ENCODE measurements at places on chromosomes 2 and 18. TPM values are rescaled to one million over a fixed set of nuclear protein-coding genes. Genes with fewer than 3 reads are reported as not detected.

The CD28 gene
- 174 TPM for total RNA-seq

The SAG gene
- 0.25 TPM for total RNA-seq

DNA sequence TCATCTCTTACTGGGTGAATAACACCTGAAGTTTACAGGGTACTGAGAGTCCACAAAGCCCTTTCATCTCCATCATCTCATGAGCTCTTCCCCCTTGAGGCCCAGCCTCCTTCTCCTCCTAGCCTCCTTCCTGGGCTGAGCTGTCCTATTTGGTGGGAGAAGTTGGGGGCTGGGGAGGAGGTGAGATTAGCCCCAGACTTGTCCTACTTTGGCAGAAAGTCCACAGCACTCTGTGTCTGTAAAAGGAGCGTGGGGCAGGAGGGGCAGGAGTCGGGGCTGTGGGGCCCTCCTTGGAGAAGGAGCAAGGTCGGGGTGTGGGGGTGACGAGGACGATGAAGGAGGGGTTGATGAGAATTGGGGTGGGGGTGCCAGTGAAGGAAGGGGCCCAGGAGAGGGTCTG lies 10.0 kb upstream of the DES start:
- DNase-seq, result no peak

GRCh38 chr2:195569255-195569654 lies 87.8 kb upstream of the SLC39A10 start:
- no peak for DNase-seq

DNA sequence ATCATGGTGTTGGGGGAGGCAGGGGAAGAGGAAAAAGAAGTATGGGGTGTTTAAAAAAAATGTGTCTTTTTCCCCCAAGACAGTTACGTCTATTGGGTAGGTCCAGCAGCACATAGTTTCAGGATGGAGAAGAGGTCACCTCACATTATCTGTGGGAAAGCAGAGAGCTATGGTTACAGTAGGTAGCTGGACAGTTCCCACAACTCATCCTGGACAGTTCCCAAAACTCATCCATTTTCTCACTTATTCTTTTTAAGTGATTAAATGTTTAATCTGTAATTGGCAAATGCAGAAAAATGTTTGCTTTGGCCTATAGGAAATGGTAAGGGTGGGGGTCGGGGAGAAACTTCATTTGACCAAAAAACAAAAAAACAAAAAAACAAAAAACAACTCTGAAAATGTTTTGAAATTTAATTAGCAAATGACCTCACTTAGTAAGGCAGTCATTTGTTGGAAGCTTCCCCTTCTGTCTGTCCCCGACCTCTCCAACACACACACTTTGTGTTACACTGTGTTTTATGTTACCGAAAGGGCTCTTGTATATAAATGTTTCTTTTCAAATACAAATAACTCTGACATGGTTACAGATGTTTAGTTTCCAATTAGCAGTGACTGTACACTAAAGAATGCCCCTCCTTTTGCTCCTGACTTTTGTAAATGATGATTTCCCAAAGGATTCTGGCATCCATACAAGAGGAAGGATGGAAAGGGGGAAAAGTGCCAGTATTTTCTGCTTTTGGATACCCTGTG lies 173.3 kb upstream of the ZFP36L2 start:
- no peak for DNase-seq

DNA sequence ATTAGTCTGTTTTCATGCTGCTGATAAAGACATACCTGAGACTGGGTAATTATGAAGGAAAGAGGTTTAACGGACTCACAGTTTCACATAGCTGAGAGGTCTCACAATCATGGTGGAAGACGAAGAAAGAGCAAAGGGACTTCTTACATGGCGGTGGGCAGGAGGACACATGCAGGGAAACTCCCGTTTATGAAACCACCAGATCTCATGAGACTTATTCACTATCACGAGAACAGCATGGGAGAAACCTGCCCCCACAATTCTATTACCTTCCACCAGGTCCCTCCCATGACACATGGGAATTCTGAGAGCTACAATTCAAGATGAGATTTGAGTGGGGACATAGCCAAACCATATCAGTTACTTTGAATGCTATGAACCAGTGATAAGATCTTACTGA lies 44.1 kb downstream of the SCTR start:
- no peak for DNase-seq

- DNase-seq, result no peak
These were observed 496.1 kb upstream of the MYT1L start for GRCh38 chr2:2827046-2827636.

- DNase-seq, result no peak
These were observed 94.8 kb upstream of the OTOS start for GRCh38 chr2:240235149-240235803.

- no peak for DNase-seq
These were observed 12.5 kb upstream of the ATOH8 start for GRCh38 chr2:85741211-85741832.

DNA sequence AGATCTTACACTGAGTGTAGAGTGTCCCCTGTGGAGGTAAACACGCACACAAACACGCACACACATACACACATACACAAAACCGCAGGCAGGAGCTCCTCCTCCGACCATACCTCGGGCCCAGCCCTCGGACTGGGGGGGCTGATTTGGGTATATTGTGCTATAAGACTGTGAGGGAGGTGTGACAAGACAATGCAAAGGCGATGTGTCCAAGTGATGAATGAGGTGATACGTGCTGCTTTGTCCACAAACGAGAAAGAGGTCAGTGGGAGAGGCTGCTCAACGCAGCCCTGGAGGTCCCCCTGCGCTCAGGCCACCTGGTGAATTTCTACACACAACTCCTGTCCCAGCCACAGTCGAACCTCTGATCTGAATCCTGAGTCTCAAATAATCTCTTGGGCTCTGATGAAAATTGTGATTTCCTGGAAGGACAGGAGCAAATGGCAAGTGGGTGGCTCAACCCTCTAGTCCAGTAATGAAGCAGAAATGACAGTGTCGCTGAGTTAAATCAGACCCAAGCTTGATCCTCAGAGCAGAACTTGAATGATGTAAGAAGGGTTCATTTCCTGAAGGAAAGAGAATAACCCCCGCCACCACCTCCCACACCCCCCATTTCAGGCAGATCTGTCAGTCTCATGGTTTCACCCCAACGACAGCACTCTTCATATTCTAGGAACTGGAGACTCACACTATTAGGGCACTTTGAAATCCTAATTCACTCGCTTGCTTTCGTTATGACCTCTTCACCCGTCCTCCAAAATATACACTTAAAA lies 48.9 kb upstream of the ASXL2 start:
- no peak for DNase-seq

- no peak for DNase-seq
These were observed 12.0 kb upstream of the DDX1 start for GRCh38 chr2:15579641-15580040.

- DNase-seq, result no peak
These were observed 121.5 kb upstream of the LTBP1 start for GRCh38 chr2:32825291-32825712.

DNA sequence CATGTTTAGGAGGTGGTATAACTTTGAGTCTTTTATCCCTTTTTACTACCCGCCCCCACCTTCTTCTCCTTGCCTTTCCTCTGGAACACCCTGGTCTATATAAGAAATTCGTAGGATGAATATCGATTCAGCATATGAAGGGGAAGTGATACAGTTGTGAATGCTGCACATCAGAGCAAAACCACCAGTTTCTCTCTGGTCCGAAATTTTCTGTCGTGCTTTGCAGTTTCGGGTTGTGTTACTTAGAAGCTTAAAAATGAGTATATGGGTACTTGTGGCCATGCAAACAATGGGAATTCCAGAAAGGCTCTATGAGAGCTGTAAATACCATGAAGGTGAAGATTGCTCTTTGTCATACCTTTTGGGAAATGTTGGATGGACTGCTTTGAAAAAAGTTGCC lies 60.6 kb downstream of the DAW1 start:
- no peak for DNase-seq

DNA sequence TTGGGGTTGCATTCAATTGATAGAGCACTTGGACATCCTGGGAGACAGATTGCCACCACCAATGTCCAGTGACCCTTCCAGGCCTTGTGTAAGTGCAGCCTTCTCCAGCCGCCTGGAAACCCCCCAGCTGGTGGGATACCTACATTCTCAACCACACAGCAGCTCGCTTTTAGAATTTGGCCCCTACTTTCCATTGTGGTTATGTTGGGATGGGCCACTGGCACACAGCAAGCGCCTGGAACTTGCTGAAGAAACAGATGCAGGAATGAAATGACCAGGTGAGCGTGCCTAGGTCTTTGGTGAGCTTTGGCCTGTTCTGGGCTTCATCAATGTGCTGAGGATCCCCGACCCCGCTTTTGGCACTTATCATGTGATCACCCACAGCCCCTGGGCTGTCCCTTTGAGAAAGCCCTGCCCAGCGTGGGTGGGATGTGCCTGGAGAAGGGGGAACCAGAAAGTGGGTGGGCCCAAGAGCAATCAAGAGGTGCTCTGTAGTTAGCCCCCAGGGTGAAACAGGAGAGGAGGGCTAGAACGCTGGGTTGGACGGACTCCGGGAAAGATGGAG lies 16.0 kb upstream of the NTSR2 start:
- DNase-seq, result no peak

- DNase-seq, result no peak
These were observed 1.1 kb upstream of the SEH1L start for GRCh38 chr18:12946549-12947284.

DNA sequence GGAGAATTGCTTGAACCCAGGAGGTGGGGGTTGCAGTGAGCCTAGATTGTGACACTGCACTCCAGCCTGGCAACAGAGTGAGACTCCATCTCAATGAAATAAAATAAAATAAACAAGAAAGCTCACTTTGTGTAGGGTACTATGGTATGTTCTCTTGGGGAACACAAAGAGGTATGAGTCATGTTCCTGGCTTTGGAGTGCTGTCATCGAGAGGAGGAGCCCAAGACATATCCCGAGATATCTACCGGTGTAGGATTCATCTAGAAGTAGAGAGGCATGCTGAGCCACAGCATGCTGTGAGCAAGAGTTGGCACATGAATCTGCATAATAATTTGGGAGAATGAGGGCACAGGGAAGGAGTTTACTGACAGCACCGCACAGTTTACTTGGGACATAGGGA lies 244.9 kb upstream of the EPHA4 start:
- DNase-seq, result no peak
